ENCODE measurements at places on chromosomes 4 and X. TPM values are rescaled to one million over a fixed set of nuclear protein-coding genes. Genes with fewer than 3 reads are reported as not detected.

- no peak for DNase-seq
Observed at GRCh38 chrX:128634754-128635153, 582.6 kb upstream of the ACTRT1 start.

GRCh38 chr4:41572516-41572915, 34.6 kb downstream of the LIMCH1 start:
- no peak for DNase-seq

DNA sequence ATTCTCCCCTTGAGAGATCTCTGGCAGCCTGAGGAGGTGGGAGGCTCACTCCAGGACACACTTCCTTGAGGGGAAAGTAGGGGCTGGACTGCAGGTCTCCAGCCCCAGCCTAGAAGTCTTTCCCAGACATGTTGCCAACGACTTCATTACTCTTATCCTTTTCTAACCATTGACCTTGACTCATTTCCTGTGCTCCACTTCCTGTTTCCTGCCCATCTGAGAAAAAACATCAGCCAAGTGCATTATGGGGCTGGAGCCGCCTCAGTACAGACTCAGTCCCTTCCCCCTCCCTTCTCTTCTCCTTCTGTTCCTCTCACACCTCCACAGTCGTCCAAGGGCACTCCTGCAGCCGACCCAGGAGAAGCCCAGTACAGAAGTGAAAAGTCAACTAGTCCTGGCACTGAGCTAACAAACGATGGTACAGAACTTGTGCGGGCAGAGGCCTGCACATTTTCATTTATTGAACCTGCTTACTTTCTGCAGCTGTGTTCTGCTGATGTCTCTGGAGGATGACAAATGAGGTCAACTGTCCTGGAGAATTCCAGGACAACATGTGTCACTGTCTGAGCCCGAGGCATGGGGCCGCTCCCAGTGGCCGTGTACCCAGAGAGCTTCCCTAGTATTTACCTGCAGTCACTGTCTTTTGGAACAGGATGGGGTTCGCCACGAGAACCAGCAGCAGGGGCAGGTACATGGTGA, 20.1 kb downstream of the GPR143 start:
- no peak for DNase-seq

DNA sequence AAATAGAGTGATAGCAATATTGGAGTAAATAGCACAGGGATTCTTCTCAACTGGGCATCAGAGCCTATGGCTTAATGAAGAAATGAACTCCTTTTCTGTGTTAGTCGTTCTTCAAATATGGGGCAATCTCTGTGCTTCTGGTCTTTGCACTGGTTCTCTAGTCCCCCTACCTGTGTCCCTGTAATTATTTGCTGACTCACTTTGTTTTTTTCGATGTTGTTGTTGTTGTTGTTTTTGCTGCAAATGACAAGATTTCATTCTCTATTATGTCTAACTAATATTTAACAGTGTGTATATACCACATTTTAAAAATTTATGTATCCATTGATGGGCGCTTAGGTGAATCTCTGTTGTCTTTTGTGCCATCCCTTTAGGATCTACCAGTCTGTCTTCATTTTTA, 2137.8 kb upstream of the TENM3 start:
- DNase-seq, result no peak

- peak; percentile 28 for DNase-seq
Observed at GRCh38 chr4:101020956-101021355, 326.4 kb downstream of the PPP3CA start.

GRCh38 chr4:169225058-169225751, 45.6 kb downstream of the SH3RF1 start:
- DNase-seq, result peak; percentile 84

- DNase-seq, result no peak
Observed at GRCh38 chr4:103885152-103885551, 165.4 kb upstream of the TACR3 start.

DNA sequence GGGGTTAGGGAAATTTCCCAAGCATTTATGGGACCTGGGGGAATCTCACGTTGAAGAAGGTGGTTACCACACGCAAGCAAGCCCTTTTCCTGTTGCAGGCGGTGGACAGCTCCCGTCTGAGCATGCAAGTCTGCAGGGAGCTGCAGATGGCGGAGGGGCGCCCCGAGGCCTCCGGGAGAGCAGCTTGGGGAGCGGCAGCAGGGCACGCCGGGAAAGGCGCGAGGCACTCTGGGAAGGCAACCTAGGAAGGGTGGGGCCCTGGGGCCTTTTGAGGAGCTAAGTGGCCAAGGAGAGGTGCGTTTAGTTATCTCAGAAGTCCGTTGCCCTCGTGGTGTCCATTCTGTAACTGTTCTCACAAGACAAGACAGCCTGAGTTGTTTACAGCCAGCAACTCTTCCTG, 57.0 kb upstream of the SLC25A4 start:
- DNase-seq, result no peak

DNA sequence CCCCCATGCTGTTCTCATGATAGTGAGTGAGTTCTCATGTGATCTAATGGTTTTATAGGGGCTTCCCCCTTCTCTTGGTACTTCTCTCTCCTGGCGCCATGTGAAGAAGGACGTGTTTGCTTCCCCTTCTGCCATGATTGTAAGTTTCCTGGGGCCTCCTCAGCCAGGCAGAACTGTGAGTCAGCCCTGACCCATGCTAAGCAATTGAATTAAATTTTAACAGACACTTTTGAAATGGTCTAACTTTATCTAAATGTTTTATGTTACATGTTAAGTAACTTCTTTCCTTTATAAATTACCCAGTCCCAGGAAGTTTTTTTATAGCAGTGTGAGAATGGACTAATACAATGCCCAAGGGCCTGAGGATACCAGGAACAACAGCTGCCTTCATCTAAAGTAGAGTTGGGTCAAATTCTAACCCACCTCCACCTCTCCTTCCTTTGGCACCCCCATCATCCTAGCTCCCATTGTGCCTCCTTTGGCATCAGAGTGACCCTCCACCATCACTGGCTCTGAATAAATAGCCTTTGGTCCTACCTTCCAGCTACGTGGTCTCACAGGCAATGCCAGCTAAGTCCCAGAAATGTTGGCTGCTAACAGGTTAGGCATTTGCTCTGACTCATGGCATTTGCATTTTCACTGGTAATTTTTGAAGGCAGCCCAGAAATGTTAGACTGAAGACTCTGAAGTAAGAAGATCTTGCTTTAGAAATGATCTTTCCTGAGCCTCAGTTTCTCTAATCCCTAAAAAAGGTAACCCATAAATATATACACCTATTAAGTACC, 182.1 kb downstream of the MOSPD2 start:
- DNase-seq, result peak; percentile 38

DNA sequence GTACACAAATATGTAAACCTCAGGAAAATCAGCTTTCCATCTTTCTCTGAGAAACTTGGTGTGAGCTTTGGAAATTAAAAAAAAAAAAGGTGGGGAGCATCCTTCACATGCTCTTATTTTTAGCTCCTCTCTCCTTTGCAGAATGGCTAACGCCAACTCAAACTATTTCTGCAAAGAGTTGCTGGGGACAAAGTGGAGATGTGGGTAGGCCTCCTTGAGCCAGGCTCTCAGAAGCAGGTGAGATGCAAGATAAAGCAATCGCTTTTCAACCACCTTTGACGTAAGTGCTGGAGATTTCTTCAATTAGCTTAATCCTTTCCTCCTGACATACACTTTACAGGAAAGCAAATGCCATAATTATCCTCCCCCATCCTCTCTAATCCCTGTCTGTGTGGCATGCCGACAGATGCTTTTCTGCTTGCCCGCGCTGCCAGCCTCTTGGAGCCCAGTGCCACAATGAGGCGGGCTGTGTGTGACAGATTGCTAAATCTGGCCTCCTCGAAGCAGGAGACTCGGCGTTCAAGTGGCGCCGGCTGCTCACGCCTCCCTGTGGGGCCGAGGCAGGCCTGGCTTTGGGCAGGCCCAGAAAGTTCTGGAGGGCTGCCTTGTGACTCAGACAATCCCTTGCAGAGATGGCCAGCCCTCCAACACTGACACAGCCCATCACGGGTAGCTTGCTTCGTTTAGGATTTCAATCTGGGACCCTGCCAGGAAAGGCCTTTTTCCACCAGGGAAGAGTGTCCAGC, 64.9 kb upstream of the SOD3 start:
- no peak for DNase-seq

GRCh38 chr4:158714937-158715336, 8.3 kb downstream of the PPID start:
- no peak for DNase-seq

DNA sequence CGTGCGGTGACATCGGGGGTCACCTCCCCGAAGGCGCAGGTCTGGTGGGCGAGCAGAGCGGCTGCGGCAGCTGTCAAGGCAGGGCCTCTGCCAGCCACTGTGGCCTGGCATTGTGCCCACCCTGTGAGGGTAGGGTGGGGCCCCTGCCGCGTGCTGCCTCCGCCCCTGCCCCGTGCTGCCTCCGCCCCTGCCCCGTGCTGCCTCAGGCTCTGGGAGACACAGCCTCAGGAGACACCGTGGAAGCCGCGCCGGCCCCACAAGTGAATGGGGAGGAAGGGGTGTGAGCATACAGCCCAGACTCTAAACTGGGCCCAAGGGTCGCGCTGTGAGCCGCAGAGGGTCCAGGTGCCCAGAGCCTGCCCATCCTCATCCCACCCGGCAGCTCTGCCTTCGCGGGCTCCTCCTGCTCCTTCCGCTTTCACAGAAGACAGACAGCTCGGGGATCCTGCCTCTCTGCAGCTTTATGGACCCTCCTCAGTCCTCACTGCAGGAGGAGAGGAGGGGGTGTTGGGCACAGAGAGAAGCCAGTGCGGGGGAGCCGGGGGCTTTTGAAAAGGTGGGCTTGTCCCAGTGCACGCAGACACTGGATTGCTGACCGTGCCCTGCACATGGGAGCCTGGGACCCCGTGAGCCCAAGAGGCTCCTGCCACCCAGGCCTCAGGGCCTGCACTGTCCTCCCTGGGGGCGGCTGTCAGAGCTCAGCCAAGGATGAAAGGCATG, 27.4 kb downstream of the PCGF3 start:
- DNase-seq, result no peak

- no peak for DNase-seq
Observed at GRCh38 chr4:97411356-97411755, 731.9 kb downstream of the STPG2 start.

DNA sequence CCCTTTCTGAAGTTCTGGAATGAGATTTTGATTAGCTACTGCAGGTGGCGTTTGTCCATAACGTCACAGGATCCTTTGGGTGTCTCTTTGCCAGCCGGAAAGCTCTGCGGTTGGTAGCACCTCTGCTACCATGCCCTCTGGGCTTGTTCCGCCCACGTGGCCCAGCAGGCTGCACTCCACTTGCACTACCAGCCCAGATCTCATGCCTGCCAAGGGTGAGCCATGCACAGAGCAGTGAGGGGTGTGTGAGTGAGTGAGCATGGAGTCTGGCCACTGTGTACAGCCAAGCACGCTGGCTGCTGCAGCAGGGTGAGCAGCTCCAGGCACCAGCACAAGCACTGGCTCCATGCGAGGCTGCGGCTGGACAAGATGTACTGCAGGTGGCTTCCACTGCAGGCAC, 6.6 kb upstream of the HNRNPD start:
- DNase-seq, result peak; percentile 36

- no peak for DNase-seq
Observed at GRCh38 chrX:69195192-69195591, 29.9 kb upstream of the PJA1 start.

- no peak for DNase-seq
Observed at GRCh38 chrX:96440941-96441340, 243.7 kb upstream of the DIAPH2 start.

DNA sequence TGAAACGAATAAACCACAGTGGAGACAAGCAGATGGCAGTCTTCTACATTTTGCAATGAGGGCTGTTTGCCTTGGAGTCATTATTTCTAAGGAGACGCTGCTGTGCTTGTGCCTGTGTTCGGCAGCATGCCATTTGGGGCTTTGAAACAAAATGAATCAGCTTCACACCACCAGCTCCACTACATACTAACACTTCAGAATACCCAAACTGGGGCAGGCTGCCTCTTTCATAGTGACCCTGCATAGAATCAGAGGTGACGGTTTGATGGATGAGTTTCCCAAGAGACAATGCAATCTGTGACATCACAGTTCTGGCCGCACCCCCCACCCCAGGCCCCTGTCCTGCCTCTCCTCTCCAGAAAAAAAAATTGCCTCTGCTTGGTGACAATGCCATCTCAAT, 57.1 kb upstream of the MID1 start:
- no peak for DNase-seq

DNA sequence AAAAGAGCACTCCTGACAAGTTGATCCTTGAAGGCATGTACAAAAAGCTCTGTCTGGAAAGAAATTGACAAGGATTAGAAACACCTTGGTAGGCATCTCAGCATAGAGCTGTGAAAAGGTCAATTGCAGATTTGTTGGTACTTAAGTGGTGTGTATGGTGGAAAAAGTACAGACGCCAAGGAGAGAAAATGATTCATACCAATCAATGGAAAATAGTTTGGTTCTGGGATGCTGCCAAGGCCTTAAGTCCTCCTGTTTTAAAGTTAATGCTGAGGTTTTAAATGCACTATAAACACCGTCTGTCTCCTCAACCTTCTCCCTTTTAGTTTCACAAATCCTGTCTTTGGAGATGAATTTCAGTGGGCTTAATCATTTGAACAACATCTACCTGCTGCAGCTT, 524.1 kb downstream of the IL15 start:
- no peak for DNase-seq

The LGI2 gene
- total RNA-seq, result not detected

The RHOXF1 gene
- total RNA-seq, result not detected

The KLHL34 gene
- not detected for total RNA-seq

The PPARGC1A gene
- total RNA-seq, result 1.4 TPM

The SPANXA2 gene
- total RNA-seq, result not detected
